Neural progenitor cell (in vitro differentiated cells): ENCODE measurements at places on chromosomes 12 and 14. TPM values are rescaled to one million over a fixed set of nuclear protein-coding genes. Genes with fewer than 3 reads are reported as not detected.

Gene DLK1
- 312 and 1,018 TPM in 2 replicates for total RNA-seq

Gene ENDOU
- total RNA-seq: not detected in 2 replicates

- DNase-seq: no peak
- H3K36me3 ChIP-seq: no peaks in the 10 kb centered on the region
- H3K4me1 ChIP-seq: no peaks in the 10 kb centered on the region
- no peak overlapping the region for H3K4me3 ChIP-seq
Measured at GRCh38 chr12:52542157-52542556, 10.8 kb downstream of the KRT71 start.

- H3K4me1 ChIP-seq: no peaks in the 10 kb centered on the region
- no peaks in the 10 kb centered on the region for H3K27me3 ChIP-seq
- DNase-seq: no peak
- no peak overlapping the region for H3K4me3 ChIP-seq
- no peak overlapping the region for H3K27ac ChIP-seq
Measured at GRCh38 chr14:61899497-61899896, 137.3 kb downstream of the SNAPC1 start.

DNA sequence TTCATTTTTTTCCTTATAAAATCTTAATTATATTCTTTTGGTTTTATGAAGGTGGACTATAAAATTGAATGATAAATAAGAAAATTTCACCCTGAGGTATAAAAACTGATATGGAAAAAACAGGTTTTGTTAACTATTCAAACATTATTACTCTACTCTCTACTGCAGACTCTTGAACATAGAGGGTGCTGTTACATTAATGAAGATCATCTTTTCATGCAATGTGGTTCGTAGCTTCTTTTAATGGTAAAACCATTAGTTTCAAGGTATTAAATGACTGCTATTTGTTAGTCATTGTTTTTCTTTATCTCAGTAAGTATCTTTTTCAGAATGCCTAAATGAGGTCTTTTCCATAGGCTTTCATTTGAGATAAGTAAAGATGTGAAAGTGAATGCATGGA, 510.4 kb downstream of the SLC16A7 start:
- no peak for DNase-seq
- no peaks in the 10 kb centered on the region for H3K36me3 ChIP-seq
- no peak overlapping the region for H3K27ac ChIP-seq
- no peaks in the 10 kb centered on the region for H3K27me3 ChIP-seq
- H3K4me1 ChIP-seq: no peaks in the 10 kb centered on the region
- no peak overlapping the region for H3K4me3 ChIP-seq

- no peak for DNase-seq
- H3K4me1 ChIP-seq: peaks cover 10% of the 10 kb centered on the region
- no peak overlapping the region for H3K27ac ChIP-seq
- H3K27me3 ChIP-seq: no peaks in the 10 kb centered on the region
- no peak overlapping the region for H3K4me3 ChIP-seq
Measured at GRCh38 chr12:65327207-65328076, 49.0 kb downstream of the MSRB3 start.

GRCh38 chr14:105223770-105224544, 24.4 kb upstream of the BTBD6 start:
- H3K27me3 ChIP-seq: no peaks in the 10 kb centered on the region
- H3K36me3 ChIP-seq: no peaks in the 10 kb centered on the region
- H3K4me1 ChIP-seq: no peaks in the 10 kb centered on the region
- DNase-seq: no peak
- no peak overlapping the region for H3K4me3 ChIP-seq

GRCh38 chr12:11564984-11565651, 84.4 kb upstream of the ETV6 start:
- no peaks in the 10 kb centered on the region for H3K36me3 ChIP-seq
- no peak overlapping the region for H3K27ac ChIP-seq
- no peak overlapping the region for H3K4me3 ChIP-seq
